ENCODE measurements at places on chromosomes 12 and 14.

- no peak for DNase-seq
These were observed 120.9 kb upstream of the BCL2L14 start for GRCh38 chr12:11949738-11950411.

GRCh38 chr12:2633825-2634200 lies 161.0 kb upstream of the FKBP4 start:
- DNase-seq, result no peak

DNA sequence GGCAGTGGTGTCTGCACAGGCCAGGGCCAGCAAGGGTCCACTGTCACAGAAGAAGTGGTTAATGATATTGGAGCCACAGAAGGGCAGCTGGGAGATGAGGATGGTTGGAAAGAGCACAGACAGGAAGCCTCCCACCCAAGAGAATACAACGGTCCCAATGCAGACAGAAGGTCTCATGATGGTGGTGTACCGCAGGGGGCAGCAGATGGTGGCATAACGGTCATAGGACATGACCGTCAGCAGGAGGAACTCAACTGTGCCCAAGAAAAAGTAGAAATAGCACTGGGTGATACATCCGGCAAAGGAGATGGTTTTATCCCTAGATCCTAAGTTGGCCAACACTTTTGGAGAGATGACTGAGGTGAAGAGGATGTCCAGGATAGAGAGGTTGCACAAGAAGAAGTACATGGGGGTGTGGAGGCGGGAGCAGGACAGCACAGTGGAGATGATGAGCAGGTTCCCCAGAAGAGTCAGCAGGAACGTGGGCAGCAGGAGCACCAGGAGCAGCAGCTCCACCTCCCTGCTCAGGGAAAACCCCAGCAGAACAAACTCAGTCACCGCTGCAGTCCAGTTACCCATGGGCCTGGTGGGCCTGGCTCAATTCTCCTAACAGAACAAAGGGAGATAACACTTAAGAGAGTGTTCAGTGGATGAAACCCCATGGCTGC lies 9.8 kb downstream of the OR6J1 start:
- no peak for DNase-seq

- DNase-seq, result no peak
These were observed 112.6 kb downstream of the ZNF664 start for GRCh38 chr12:124085419-124086296.

DNA sequence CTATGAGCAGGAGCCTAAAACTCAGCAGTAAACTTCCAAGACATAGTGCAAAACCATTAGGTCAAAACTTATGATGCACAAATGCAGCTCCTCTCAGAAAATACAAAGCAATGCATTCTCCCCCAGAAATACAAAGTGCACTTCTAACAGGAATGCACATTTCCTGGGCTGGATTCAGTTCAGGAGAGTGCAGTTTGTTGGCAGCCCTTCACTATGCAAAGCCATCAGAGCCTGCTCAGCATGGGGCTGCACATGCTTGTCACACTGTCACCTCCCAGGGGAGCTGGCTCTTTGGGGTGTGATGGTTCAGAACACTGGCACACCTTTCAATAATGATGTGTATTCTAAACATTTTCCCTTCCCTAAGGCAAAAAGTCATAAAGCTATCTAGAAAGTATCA lies 110.4 kb downstream of the KCNK10 start:
- DNase-seq, result no peak

- no peak for DNase-seq
These were observed 199.5 kb downstream of the ANO6 start for GRCh38 chr12:45415393-45415817.

DNA sequence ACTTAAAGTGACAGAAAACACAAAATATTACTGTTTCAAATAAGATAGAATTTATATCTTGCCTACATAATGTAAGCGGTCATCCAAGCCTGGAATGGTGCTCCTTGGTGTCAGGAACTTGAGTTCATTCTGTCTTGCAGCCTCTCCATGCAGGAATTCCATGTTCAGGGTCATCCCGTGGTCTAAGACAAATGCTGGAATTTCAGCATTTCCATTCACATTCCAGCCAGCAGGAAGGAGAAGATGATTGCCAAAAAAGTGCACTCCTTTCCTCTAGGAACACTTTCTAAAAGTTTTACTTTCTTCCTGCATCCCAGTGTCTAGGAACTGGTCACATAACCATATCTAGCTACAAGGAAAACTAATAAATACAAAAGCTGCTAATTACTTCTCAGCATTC lies 106.3 kb downstream of the PTPRO start:
- DNase-seq, result no peak

- no peak for DNase-seq
These were observed 101.2 kb upstream of the ATF7IP start for GRCh38 chr12:14264316-14264715.

DNA sequence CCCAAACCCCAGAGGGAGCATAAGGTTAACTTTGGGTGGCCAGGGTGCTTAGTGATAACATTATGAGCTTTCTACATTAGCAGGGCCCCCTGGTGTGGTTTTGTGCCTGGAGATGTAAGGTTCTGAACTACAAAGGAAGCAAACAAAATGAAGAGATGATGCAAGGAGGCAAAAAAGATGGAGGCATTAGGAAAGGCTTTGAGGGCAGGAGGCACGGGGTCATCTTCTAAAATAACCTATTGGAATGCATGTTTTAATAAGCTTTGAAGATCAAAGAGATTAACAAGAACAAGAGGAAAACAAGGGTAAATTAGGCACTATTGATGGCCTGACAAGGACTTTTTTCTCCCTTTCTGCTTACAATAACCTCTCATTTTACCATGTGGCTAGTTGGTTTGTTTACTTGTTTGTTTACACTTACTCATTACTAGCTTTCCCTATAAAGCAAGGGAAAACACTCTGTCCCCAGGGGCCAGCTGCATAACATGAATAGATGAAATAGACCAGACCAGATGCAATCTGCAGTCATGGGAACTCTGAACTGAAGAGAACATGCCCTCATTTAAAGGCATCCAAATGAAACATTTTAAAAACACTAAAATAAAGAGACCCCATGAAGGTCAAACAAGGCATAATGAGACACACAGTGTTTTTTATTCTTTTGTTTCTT lies 390.3 kb downstream of the DIO2 start:
- DNase-seq, result no peak

GRCh38 chr12:113700943-113701342 lies 229.3 kb upstream of the LHX5 start:
- DNase-seq, result no peak

DNA sequence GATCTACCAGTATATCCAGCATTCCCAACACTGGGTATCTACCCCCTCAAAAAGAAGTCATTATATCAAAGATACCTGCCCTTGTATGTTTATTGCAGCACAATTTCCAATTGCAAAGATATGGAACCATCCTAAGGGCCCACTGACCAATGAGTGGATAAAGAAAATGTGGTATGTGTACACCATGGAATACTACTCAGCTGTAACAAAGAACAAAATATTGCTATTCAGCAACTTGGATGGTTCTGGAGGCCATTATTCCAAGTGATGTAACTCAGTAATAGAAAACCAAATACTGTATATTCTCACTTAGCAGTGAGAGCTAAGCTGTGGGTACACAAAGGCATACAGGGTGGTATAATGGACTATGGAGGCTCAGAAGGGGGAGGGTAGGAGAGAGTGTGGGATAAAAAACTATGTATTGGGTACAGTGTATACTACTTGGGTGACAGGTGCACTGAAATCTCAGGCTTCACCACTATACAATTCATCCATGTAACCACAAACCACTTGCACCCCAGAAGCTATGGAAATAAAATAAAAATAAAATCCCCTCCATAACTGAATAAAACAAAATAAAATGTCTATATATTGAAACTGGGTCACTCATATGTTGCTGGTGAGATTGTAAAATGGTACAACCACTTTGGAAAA lies 34.7 kb upstream of the STK38L start:
- no peak for DNase-seq

- no peak for DNase-seq
These were observed 2.0 kb downstream of the ZNF219 start for GRCh38 chr14:21096438-21096837.

GRCh38 chr12:97097734-97098133 lies 190.7 kb downstream of the NEDD1 start:
- DNase-seq, result no peak

- no peak for DNase-seq
These were observed 35.7 kb downstream of the RIN3 start for GRCh38 chr14:92549105-92549858.

- DNase-seq, result no peak
These were observed 36.2 kb downstream of the HSP90AA1 start for GRCh38 chr14:102050625-102051024.

DNA sequence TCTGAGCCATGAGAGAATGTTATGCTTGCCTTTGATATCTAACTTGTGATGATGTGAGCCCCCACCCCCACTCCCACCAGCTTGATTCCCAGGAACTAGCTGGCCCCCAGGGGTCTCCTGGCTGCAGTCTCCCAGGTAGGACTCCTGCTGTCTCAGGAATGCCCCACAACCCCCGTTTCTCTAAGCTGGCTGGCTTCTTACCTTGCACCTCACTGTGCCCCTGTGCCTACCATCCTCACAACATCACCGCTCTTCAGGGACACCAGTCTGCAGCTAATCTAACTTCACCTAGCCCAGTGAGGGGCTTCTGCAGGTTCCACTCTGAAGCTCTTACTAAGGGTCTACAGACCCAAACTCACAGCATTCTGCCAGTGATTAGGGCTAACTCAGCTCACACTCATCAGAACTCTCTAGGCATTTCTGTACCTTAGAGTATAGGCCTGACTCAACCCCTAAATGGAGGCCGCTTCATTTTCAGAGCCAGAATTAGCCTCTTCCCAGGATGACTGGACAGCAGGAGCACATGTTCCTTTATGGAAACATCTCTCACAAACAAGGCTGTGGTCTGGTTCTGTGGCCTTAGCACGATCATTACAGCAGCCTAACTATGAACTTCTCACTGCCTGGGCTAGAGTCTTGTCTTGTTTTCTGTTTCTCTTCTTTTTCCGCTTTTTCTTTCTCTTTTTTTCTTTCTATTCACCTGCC lies 72.8 kb upstream of the IFNG-AS1 start:
- no peak for DNase-seq

DNA sequence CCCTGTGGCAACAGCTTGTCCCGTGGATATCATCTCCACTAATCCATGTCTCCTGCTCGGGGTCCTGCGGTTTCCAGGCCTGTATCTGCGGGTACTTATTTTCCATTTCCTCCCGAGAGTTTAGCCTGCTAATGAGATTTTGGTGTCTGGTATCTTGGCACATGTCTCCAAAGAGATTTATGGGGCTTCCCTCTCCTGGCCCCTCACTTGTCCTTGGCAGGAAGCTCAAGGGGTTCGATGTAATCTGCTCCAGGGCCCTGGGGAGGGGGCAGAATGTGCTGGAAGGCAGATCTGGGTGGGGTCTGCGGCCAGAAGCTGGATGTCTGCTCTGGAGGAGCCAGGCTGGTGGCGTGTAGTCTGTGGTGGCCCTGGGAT lies 85.7 kb downstream of the KIF26A start:
- DNase-seq, result no peak

DNA sequence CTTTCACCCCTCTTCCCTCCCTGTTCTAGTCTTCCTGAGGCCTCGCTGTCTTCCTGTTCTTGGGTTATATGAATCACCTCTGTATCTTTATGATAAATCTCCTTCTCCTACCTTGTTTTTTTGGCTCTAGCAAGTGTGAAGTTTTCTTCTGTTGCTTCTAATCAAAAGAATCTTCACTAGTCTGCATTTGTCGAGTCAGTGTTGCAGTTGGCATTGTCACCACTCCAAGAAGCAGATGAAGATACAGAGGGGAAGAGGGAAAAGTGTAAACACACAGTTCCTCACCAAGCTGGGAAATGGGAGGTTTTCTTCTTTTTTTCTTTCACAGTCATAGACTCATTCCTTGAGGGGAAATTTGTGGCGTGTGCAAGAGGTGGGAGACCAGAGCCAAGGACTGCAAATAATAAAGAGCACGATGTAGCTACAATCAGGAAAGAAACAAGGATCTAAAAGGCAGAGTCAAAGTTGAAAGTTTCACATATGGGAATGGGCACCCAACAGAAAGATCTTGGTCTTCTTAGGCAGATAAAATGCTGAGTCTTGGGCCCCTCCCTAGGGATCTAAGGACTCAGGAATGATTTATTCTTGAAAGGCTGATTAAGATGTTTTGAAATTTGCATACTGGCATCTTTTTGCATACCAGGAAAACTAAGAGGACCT lies 22.2 kb upstream of the PRICKLE1 start:
- no peak for DNase-seq

- DNase-seq, result no peak
These were observed 56.3 kb downstream of the SPPL3 start for GRCh38 chr12:120847814-120848213.

GRCh38 chr12:104886418-104887401 lies 71.4 kb downstream of the SLC41A2 start:
- DNase-seq, result no peak

DNA sequence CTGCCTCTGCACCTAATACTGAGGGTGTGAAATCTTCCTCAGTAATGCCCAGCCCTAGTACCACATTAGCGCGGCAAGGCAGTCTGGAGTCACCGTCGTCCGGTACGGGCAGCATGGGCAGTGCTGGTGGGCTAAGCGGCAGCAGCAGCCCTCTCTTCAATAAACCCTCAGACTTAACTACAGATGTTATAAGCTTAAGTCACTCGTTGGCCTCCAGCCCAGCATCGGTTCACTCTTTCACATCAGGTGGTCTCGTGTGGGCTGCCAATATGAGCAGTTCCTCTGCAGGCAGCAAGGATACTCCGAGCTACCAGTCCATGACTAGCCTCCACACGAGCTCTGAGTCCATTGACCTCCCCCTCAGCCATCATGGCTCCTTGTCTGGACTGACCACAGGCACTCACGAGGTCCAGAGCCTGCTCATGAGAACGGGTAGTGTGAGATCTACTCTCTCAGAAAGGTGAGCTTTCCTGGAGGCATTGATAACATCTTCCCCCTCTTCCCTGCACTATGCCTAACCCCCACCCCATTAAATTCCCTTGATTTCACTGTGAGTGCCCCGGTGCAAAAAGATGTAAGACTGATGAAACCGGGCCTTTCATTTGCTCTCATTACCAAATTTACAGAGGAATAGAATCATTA lies 291.4 kb downstream of the NAV3 start:
- DNase-seq, result no peak

GRCh38 chr14:79586416-79586815 lies 624.9 kb downstream of the DIO2 start:
- DNase-seq, result no peak

- DNase-seq, result no peak
These were observed 158.0 kb downstream of the PPM1H start for GRCh38 chr12:62776997-62777396.

GRCh38 chr12:7439579-7440505 lies 4.1 kb downstream of the CD163L1 start:
- no peak for DNase-seq

DNA sequence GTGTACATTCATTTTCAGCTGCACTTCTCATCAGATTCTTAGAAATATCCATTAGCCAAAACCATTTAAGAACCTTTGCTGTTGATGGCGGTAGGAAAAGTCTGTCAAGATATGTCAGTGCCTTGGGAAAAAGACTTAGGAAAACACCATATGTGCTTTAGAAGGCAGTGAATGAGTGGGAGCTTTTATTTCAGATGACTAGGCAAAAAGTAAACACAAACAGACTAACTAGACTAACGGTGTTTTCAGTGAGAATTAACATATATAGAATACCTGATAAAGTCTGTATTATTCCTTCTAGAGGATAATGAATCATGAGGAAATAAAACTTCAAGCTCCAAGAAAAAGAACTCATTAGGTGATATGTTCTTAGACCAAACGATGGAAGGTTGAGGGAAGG lies 418.9 kb downstream of the NAV3 start:
- DNase-seq, result no peak

GRCh38 chr14:95515080-95515489 lies 1.4 kb downstream of the SYNE3 start:
- DNase-seq, result no peak

- no peak for DNase-seq
These were observed 47.8 kb downstream of the CCDC88C start for GRCh38 chr14:91369628-91370445.

GRCh38 chr12:104764225-104765091 lies 193.6 kb downstream of the SLC41A2 start:
- DNase-seq, result no peak
